Stimulated activated CD4-positive, alpha-beta T cell treated with anti-CD3 and anti-CD28 coated beads, TNF-alpha, amount 100 ng/mL, for 1 hour (primary cell): ENCODE measurements at places on chromosomes 11 and 22.

GRCh38 chr22:24376586-24376985, 50.8 kb upstream of the ADORA2A start:
- DNase-seq: no peak

GRCh38 chr11:34481307-34481706, 32.3 kb downstream of the ELF5 start:
- DNase-seq: no peak

DNA sequence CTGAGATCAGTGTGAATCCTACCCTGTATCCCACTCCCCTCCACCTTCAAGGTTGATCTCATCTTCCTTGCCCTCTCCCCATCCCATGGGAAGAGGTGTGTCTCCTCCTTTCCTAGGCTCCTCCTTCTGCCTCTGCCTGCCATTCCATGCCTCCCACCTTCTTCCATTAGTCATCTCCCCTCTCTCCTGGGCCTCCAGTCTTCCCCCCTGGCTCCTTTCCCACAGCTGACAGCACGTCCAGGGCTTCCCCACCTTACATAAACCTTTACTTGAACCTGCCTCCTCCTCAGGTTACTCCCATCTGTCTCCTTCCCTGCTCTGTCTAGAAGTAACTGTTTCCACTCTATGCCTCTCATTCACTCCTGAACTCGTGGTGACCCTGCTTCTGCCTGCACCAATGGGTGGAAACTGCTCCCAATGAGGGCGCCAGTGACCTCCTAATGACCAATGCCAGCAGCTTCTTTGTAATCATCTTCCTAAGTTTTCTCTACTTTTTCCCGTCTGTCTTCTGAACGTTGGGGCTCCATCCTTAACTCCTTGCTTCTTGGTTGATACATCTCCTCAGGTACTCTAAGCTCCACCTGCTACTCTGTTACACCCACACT, 266.9 kb upstream of the NARS2 start:
- no peak for DNase-seq

DNA sequence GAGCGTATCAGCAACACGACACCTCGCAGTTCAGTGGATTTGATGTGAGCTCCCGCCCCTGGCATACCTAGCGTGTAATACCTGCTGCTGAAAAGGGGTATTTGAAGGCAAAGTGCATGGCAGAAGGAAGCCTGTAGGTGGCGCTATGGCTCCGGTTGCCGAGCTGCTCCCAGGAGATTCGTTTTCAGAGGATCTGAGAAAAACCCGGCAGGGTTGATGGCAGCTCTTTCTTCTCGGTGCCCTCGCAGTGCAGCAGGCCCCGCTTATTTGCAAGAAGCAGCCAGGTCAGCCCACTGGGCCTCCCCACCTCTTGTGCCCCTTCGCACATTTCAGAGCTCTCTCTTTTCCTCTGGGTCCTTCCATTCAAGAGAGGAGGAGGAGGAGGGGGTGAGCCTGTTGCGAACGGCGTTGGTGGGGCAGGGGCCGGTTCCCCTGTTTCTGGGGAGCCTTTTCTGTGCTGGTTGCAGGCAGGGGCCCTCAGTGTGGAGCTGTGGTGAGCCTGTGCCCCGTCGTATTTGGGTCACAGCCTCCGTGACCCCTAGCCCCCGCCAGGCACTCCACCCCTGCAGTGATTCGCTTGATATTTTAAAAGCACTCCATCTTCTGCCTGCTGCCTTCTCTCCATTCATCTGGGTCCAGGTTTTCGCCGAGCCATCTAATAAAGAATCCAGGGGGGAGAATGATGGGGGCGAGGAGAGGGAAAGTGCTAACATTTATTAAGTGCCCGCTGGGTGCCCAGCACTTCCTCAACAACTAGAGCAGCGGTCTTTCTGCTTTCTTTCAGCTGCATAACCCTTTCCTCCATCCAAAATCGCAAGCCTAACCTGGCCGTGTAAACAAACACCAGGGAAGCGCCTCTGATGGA, 85.3 kb upstream of the SYT13 start:
- peak; percentile 13 for DNase-seq

DNA sequence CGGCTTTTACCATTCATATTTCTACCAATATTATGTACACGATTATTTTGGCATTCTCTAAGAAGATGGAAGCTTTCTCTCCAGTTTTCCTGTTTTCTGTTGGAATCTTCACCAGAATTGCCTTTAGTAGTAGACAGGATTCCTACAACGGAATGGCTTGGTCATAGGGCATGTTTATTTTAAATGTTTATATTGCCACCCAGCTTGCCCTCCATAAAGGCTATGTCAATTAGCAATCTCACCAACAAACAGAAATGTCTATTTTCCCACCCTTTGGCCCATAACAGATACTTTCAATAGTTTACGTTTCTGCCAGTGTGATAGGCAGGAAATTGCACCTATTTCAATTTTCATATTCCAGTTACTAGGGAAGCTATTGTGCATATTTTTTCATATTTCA, 893.5 kb downstream of the NTM start:
- no peak for DNase-seq

DNA sequence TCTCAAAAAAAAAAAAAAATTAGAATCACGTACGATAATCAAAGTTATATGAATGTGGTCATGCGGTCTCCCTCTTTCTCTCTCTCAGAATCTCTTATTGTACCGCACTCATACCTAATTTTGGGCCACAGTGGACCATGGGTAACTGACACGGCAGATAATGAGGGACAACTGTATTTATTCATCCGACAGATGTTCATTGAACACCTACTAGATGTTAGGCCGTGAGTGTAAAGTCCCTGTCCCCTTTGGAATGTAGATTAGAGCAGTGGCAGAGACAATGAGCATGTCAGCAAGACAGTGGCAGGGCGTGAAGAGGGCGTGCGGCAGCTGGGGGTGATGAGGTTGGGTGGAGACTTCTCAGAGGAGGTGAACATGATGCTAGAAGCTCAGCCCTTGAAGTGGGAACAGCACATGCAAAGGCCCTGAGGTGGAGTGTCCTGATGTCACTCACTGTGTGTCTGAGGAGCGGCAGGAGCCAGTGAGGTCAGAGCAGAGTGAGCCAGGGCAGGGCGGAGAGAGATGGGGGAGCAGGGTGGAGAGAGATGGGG, 25.1 kb downstream of the CACNA1I start:
- DNase-seq: no peak

GRCh38 chr11:1819074-1819473, 15.7 kb upstream of the SYT8 start:
- no peak for DNase-seq

GRCh38 chr11:93568726-93569125, 25.5 kb upstream of the SMCO4 start:
- DNase-seq: no peak

DNA sequence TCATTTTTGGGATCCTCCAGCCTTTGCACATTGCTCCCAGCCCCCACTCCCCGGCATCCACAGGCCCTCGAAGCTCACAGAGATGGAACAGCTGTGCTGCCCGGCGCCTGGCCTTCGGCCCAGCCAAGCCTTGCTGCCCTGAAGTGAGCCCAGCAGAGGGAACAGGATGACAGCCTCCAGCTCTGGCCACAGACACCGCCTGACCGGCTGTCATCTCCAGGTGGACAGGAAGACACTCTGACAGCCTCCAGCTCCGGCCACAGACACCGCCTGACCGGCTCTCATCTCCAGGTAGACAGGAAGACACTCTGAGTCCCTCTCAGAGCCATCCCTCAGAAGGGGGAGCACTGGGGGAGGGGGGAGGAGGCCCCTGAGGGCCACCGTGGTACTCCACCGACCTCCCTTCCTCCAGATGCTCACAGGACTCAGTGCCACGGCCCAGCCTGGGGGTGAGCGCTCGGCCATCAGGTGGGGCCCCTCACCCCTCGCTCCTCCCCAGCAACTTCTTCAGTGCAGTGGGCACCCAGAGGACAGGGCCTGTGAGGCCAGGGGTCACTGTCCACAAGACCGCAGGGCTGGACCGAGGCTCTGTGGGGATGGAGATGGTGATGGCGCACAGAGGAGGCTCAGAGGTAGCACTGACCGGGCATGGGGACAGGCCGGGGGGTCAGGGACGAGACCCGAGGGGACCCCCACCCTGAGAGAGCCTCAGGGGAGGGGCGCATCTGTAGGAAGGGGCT, 58.6 kb downstream of the BRD1 start:
- no peak for DNase-seq

DNA sequence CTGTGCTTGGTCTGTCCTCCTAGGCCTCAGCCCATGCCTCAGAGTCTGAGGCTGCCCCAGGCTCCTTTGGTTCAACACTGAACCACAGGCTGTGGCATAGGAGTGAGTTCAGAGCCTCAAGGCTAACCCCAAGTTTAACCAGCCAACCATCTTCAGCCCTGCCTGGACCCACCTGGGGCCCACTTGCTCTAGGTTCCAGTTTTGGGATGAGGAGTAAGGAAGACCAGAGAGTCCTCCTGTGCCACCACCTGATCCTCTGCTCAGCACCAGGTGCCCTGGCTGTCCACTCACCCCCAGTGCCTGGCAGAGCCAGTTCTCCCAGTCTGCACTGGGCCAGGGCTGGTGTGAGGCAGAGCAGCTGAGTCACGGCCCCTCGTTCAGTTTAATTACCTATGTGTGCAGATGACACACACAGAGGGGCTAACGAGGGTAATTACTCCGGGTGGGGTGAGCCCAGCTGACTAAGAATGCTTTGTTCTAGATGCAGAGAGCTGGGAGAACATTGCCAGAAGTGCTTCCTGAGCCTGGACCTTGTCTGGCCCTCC, 12.0 kb upstream of the TMPRSS13 start:
- DNase-seq: no peak

- no peak for DNase-seq
Observed at GRCh38 chr11:100870138-100870537, 183.1 kb downstream of the ARHGAP42 start.

GRCh38 chr22:25447067-25447685, 117.3 kb upstream of the GRK3 start:
- no peak for DNase-seq

DNA sequence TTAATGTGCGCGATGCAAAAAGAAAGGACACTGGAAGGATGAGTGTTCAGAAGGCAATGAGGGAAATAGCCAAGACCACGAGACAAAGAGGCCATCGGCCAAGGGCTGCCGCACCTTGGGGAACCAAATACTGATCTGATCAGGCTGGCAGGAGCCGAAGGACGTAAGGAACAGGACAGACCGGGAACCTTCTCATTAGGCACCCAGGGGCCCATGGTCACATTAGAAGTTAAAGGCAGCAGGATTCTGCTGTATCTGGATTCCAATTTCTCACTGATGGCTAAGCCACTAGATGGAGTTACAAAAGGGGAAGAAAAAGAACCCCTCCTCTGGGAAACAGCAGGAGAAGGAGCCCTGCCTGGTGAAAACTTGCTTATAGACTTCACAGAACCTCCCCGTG, 28.8 kb upstream of the CPT1A start:
- DNase-seq: no peak

DNA sequence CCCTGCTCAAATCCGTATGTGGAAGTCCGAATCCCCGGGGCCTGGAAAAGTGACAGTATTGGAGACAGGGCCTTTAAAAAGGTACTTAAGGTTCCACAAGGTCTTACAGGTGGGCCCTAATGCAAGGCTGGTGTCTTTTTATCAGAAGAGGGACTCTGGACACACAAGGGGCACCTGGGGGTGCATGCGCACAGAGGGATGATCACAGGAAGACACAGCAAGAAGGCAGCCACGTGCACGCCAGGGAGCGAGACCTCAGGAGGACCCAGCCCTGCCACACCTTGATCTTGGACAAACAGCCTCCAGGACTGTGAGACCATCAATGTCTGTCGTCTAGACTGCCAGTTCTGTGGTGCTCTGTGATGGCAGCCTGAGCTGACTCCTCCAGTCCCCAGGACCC, 96.5 kb downstream of the SHANK2 start:
- no peak for DNase-seq

- DNase-seq: peak; percentile 40
Observed at GRCh38 chr11:72683782-72684200, 9.6 kb upstream of the PDE2A start.

DNA sequence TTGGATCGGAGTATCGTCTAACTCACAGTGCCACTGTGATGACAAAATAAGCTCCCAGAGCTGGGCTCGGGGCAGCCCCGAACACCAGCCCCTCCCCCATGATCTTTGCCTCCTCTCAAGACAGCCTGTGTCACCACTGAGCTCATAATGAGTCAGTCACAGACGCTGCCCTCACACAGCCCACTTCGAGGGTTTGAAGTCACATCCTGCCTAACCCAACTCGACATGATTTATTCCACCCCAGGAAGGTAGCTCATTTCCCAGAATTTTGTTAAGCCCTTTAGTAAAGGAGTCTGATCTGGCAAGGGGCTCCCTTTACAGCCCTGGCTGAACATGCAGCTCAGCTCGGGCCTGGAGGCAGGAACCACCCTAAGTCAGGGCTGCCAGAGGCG, 22.8 kb downstream of the MYH9 start:
- DNase-seq: peak; percentile 72

GRCh38 chr11:83072350-83073242, 899 bp upstream of the RAB30 start:
- no peak for DNase-seq

- no peak for DNase-seq
Observed at GRCh38 chr11:28964811-28965210, 856.6 kb downstream of the METTL15 start.

DNA sequence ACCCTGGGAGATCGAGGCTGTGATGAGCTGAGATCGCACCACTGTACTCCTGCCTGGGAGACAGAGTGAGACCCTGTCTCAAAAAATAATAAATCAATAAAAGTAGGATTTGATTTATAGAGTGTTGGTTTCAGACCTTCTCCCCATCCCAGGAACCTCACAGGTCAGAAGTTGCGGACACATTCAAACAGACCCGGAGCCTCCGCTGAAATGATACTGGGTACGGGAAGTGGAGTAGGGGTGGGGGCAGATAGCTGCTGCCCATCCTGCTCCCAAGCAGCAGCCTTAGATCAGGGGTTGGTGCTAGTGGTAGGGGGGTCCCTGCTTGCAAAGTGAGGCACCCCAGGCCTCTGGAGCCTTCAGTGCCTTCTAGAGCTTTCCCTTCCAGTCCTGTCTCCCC, 7.8 kb downstream of the PRDM11 start:
- DNase-seq: no peak

GRCh38 chr11:104329078-104329665, 165.2 kb upstream of the PDGFD start:
- no peak for DNase-seq

- no peak for DNase-seq
Observed at GRCh38 chr11:8372641-8373381, 109.1 kb upstream of the LMO1 start.

GRCh38 chr11:88106666-88107065, 68.6 kb downstream of the RAB38 start:
- DNase-seq: no peak

DNA sequence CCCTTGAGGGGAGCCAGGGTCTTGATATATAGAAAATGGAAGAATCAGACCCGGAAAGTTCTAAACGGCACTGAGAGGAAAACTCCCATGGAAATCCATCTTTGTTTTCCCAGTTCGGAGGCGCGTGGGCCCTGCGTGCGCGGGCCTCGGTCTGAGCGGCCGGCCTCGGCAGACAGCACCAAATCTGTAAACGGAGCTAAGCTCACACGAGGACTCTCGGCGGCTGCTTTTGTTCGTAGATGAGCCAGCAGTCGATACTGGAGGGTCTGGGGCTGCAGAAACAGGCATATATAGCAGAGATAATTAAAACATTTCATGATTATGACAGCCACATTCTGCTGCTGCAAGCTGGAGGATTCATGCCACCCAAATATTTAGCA, 68.5 kb upstream of the PPARA start:
- DNase-seq: no peak

GRCh38 chr11:88266919-88267318, 70.6 kb downstream of the CTSC start:
- no peak for DNase-seq
